NCI-H1105 (cell line): ENCODE measurements at places on chromosomes 6 and 20.

- DNase-seq: no peak
Observed at GRCh38 chr20:50344232-50345071, 153.8 kb downstream of the CEBPB start.

GRCh38 chr6:4636191-4636880, 139.9 kb upstream of the CDYL start:
- DNase-seq: no peak

DNA sequence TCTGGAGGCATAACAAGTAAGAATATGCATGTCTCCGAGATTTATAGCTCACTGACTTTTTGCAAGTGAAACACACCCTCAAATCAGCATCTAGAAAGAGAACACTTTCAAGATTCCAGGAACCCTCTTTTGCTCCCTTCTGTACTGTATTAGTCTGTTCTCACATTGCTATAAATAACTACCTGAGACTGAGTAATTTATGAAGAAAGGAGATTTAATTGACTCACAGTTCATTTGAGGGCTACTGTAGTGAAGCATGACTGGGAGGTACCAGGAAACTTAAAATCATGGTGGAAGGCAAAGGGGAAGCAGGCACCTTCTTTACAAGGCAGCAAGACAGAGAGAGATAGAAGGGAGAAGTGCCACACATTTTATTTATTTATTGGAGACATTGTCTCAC, 269.9 kb downstream of the UTRN start:
- DNase-seq: no peak

GRCh38 chr6:24959319-24959718, 23.6 kb upstream of the RIPOR2 start:
- DNase-seq: no peak

DNA sequence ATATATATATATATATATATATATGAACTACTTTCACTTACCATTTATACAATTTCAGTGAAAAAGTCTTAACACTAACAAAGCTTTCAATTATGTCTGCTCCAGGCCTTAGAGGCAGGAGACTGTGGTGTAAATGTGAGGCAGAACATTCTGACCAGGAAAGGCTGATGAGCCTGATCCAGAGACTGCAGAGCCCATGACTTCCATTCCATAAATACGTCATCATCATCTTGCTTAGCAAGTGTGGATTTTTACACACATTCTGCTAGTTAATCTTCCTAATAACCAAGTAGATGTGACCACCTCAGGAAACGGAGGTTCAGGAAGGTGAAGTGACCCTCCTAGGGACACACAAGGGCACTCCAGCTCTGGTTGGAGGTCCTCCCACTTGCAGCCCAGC, 14.9 kb downstream of the TRERF1 start:
- no peak for DNase-seq

GRCh38 chr6:157629220-157629619, 193.8 kb upstream of the SNX9 start:
- no peak for DNase-seq

- DNase-seq: no peak
Observed at GRCh38 chr6:159961528-159961927, 7.4 kb upstream of the IGF2R start.

DNA sequence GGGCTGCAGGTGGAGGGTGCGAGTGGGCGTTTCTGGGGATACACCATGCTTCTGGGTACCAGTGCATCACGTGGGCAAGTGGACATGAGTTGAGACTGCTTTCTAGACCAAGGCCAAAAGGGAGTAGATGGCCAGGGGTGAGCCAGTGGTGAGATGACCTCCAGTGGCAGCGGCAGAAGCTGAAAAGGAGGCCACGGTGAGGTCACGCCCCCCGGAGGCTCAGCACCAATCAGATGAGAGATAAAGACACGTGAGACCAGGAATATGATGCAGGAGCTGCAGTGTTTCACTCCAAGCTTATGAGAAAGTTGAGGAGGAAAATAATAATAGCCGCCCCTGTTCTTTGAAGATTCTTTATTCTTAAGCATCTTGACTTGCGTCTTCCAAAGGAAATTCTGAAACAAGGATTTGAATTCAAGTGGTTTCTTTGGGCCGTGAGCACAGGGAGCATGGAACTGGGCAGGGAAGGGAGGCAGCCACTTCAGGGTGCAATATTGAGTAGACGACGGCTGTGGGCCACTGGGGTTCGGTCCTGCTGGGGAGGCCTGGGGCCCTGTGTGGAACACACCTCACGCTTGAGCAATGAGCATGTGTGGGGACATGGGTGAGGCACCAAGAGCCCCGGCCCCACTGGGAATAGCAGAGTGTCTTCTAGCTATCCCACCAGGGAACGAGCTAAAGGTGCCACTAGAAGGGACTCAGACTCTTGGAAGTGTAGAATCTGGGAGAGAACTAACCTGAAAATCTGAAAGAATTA, 156.7 kb upstream of the LRFN2 start:
- no peak for DNase-seq

- no peak for DNase-seq
Observed at GRCh38 chr6:29504961-29505360, 17.2 kb upstream of the MAS1L start.

DNA sequence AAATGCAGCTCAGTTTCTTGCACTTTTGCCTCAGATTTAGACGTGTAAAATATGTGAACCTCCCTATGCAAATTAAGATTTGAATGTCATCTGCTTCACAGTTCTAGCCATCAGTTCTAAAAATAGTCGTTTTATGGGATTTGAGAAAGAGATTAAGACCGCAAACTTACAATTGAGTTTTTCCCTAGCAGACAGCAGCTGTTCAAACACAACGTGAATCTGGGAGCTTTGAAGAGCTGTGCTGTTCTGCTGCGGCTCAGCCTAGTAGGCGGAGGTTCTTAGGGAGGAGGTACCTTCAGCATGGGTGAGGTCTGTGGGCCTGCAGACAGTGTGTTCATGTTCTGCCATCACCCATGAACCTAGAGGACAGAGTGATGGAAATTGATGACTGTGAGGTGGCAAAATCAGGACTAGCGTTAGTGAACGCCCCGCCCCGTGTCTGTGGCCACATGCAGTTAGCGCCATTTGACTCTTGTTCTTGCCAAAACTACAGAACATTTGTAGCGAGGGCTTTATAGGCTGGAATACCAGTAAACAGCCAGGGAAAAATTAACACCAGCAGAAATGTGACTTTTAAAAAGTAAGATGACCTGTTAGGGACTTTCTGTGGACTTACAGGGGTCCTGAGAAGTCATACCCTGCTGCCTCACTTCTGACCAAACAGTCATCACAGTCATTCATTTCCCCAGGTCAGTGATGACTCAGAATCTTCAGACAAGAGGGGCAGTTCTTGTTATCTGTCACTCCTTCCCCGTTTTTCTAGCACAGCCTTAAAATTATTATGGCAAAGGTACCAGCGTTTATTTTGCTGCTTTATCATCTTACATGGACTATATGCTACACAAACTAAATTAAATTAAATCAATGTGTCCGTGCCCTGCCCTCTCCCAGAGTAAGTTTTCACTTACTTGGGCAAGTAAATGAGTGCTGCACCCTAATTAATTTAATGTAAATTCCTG, 84.3 kb upstream of the TMEM181 start:
- DNase-seq: peak; percentile 98

- DNase-seq: no peak
Observed at GRCh38 chr6:138689849-138690248, 83.7 kb upstream of the CCDC28A start.

DNA sequence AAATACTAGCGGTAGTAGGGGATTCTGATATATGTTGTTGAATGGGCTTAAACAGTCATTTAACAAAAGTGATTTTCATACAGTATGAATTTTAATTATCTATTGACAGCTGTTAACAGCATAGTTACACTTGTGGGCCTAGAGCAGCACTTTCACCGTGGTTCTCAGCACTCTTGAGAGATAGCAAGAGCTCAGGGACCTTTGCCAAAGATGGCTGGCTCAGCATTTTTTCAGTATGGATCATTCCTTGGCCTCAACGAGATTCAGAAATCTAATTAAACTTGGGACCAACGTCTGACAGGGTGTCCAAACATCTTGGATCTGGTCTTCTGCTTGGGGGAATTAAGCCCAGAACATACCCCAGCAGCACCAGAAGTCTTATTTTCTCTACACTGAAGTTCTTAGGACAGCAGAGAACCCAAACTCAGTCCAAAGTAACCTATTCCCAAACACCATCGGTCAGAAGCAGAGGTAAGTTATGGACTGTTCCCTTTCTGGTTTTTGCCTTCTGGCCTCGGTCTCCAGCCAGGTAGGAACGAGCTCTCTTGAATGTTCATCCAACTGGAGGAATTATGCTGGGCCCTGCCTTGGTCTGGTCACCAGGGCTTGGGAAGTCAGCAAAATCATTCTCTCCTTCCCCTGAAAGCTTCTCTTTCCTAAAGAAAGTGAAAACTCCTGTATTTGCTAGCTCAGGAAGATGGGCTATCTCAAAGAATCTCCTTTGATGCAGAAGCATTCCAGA, 25.7 kb downstream of the PRPH2 start:
- DNase-seq: no peak

DNA sequence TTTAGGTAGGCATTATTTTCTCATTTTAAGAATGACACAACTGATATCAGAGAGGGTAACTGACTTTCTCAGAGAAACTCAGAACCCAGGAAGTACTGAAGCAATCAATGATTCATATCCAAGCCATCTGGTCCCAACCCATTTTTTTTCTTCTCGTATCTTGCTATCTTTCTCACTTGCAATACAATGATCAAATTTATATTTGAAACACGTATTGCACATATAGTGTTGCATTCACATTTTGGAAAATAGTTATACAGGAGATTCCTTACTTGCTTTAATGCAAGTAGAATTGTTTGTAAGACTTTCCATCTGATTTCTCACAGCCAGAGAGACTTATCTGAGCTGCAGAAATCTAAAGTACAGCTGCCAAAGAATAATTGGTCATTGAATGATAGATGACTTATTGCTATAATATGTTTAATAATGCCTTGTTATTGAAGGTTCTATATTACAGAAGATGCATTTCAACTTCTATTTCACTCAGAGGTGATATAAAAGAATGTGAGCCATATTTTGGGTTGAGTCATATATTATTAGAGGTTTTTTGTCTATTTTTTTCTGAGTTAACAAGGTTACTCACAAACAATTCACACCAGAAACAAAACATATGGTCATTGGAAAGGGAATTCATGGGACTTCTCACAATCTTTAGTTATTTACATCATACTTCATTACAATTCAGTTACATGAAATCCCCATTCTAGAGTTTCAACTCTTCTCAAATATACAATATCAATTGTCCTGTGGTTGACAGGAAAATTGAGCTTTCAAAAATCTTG, 337.5 kb upstream of the CITED2 start:
- no peak for DNase-seq

GRCh38 chr20:51221791-51222408, 199.0 kb upstream of the KCNG1 start:
- no peak for DNase-seq

GRCh38 chr6:46410334-46410953, 80.8 kb downstream of the RCAN2 start:
- peak; percentile 70 for DNase-seq

GRCh38 chr6:159913375-159913774, 22.6 kb downstream of the MAS1 start:
- no peak for DNase-seq

DNA sequence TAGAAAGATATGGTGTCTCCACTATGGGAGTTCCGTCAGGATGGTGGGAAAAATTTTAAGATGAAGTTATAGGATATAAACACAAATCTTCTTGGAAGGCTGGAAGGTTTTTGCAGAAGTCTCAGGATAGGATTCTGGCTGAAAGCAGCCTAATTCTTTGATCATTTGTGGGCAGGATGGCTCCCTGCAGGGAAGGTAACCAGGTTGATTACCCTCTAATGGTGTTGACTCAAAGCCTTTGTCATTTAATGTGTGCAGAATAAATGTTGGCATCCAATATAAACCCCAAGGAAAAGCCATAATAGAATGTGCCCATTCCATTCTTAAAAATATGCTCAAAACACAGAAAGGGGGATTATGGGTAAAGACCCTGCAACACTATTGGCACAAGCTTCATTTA, 204.3 kb downstream of the EPM2A start:
- DNase-seq: no peak

GRCh38 chr6:152170702-152171667, 363.5 kb downstream of the ESR1 start:
- no peak for DNase-seq

DNA sequence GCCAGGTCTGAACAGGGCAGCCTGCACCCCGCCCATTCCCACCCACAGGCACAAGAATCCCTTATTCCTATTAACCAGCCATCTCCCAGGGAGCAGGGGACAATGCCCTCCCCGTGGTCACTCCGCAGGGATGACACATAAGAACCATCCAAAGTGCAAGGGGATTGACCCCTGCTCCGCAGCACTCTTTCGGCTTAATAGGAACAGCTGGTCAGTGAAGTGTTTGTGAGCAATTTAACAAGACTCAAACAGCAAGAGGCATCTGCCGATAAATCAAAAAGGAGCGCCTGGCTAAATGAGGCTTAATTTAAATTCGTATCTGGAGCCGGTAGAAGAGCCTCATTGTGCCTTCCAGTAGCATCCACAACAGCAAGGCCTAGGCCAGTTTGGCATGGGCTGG, 389.4 kb downstream of the RNGTT start:
- no peak for DNase-seq

GRCh38 chr20:34579979-34580940, 21.7 kb downstream of the MAP1LC3A start:
- no peak for DNase-seq

- DNase-seq: no peak
Observed at GRCh38 chr20:46018112-46018511, 9.4 kb downstream of the MMP9 start.

DNA sequence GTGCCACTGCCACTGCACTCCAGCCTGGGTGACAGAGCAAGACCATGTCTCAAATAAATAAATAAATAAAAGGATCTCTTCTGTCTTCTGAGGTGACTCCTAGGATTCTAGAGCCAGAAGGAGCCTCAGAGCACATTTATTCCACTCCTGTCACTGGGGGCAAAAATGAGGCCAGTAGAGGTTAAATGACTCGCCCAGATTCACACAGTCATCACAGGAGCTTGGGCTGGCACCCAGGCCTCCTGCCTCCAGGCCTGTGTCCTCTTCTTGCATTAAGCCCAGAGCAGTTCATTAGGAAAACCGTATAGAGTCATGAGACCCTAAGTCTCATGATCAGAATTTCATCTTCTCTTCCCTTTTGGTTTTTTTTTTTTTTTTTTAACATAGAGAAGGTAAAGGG, 243.3 kb downstream of the NRN1 start:
- no peak for DNase-seq

DNA sequence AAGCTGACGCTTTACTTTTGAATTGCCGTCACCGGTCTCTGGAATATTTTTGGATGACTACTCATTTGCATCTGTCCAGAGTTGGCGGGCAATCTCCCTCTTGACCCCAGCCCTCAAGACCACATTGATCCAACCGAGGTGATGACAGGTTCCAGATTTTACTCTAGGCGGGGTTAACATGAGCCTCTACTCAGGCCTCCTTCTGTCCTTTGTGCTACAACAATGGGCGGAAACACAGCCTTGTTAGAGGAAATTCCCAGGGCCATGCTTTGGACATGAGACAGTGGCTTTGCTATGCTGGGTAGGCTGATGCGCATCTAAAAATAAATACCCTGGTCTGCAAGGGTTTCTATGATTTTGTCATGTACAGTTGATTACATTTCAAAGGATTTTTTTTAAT, 27.0 kb upstream of the ADGRF5 start:
- no peak for DNase-seq
